Stimulated activated CD4-positive, alpha-beta T cell treated with anti-CD3 and anti-CD28 coated beads, Interleukin-1b, Interleukin-23, amount 100 ng/mL, for 4 hours (primary cell): ENCODE measurements at places on chromosomes 4 and X.

GRCh38 chr4:85555206-85555605 lies 80.3 kb downstream of the ARHGAP24 start:
- DNase-seq = no peak

GRCh38 chr4:89889289-89889688 lies 5.4 kb upstream of the MMRN1 start:
- no peak for DNase-seq

DNA sequence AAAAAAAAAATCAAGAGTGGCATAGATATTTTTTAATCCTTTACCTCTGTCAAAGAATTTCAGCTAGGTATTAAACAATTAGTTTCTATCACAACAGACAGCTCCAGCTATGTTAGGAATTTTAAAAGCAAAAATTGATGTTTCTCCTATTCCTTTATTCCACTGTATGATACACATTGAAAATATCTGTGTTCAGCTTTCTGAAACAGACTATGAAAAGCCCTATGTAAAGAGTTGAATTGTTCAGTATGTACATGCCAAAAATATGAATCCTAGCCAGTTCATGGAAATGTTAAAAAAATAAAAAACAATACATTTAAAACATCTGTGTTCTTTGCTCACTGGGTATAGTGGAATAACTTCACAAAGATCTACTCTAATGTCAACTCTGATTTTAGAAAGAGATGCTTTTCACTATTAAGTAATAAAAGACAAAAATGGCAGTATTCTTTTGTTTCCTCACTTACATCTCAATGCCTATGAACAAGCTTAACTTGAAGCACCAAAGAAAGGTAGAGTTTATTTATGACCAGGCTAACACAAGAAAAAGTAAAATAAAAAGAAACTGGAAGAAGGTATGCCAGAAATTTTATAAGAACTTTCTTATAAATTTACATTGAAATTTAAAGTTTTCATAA lies 32.1 kb downstream of the FBXW7 start:
- DNase-seq = no peak

- no peak for DNase-seq
Measured at GRCh38 chr4:99724067-99724466, 66.4 kb upstream of the C4orf54 start.

- DNase-seq = no peak
Measured at GRCh38 chr4:81106150-81106549, 75.6 kb downstream of the BMP3 start.

DNA sequence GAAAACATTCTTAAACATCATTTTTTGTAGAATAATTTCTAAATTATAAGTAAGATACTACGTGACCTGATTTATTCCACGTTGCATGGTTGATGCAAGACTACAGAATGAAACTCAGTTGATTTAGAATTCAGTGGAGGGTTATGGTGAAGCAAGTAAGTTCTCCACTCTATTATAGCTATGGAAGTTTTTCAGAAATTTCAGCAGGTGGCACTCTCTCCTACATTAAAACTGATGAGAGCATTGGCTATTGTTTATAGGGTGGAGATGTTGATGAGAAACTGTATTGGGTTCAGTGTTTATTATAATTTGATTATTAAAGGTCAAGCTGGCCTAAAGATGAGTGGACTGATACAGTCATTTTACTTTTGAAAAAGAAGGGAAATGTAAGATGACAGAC lies 88.0 kb downstream of the FNIP2 start:
- no peak for DNase-seq

DNA sequence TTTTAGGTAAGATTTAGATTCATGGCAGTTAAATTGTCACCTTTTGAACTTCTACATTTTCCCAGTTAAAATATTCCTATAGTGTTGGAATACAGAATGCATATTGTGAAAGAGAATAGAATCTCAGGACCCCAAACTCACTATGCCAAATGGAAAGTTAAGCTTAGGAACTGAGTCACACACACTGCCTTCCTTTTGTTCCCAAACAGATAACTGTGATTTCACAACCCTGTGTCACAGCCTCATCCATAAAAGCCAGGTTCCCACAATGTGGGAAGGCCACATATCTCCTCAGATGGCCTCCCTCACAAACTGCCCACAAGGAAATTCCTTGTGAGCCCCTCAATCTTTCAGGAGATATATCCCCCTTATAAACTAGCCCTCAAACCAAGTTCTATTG lies 94.7 kb upstream of the HPF1 start:
- no peak for DNase-seq

- DNase-seq = no peak
Measured at GRCh38 chr4:38563707-38564495, 100.1 kb upstream of the KLF3 start.
